ENCODE measurements at places on chromosomes 12 and 14. TPM values are rescaled to one million over a fixed set of nuclear protein-coding genes. Genes with fewer than 3 reads are reported as not detected.
A peak's percentile ranks its signal among the peaks of the same experiment; 100 is the strongest.

DNA sequence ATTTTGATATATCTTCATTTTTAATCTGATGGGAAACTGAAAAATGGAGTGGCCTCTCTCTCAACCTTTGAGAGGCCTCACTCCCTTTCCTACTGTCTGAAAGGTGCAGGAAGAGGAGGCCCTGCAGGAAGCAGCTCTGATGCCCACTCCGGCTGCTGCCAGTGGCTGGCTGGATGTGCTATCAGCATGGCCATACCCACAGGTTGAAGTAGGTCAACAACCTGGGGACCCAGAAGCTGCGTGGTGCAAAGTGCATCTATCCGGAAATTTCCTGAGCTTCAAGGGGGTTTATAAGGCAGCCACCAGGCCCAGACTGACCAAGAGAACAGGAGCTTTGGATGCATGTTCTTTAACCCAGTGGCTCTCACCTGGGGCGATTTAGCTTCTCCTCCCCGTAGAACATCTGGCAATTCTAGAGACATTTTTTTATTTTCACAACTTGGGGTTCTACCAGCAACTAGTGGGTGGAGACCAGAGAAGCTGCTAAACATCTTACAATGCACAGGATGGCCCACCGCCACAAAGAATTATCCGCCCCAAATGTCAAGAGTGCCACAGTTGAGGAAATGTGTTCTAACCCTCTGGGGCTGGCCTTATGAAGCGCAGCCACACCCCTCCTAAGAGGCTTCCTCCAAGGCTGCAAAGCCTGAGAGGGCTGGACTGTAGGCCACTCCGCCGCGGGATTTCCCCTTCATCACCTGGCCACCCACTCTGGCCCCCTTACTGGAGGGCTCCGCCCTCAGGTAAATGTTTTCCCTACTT, 8.2 kb upstream of the BATF start:
- peak; percentile 26 for DNase-seq

The SLC25A21 gene
- total RNA-seq, result not detected

- no peak for DNase-seq
Observed at GRCh38 chr12:119479121-119479561, 114.4 kb upstream of the TMEM233 start.

DNA sequence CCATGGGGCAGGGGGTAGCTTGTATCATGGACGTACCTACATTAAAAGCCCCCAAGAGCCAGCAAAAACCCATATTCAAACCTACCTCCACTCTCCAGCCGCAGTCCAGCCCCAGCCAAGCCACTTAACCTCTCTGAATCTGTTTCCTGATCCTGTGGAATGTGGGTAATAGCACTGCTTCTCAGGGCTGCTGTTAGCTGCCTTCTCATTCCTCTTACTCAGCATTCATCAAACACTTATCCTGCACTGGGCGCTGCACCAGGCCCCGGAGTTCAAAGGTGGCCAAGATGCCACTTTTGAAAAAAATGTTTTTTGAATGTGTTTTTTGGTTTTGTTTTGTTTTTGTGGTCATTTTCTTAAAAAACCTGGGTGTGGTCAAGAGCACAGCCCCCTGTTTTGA, 237.4 kb downstream of the CHST11 start:
- DNase-seq, result no peak

- no peak for DNase-seq
Observed at GRCh38 chr12:108811411-108812180, 45.8 kb downstream of the SSH1 start.

DNA sequence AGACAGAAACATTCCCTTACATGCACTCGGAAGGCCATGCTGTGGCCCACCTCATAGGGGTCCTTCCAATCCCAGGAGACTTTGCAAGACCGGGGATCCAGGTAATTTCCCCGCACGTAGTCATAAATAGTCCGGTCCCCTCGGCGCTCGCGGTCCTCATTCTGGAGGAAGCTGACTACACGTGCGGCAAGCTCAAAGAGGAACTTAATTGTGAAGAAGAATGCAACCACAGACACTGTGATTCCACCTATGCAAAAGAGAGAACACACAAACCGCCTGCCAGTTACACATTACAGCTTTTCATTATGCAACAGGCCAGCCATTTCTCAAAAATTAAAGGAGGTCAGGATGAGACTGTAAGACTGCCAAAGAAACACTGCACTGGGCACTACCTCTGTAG, 28.4 kb downstream of the AREL1 start:
- DNase-seq, result peak; percentile 28

The MGAT2 gene
- 32.7 TPM for total RNA-seq

GRCh38 chr14:56005191-56006053, 112.8 kb upstream of the PELI2 start:
- no peak for DNase-seq

The ADCY6 gene
- not detected for total RNA-seq

DNA sequence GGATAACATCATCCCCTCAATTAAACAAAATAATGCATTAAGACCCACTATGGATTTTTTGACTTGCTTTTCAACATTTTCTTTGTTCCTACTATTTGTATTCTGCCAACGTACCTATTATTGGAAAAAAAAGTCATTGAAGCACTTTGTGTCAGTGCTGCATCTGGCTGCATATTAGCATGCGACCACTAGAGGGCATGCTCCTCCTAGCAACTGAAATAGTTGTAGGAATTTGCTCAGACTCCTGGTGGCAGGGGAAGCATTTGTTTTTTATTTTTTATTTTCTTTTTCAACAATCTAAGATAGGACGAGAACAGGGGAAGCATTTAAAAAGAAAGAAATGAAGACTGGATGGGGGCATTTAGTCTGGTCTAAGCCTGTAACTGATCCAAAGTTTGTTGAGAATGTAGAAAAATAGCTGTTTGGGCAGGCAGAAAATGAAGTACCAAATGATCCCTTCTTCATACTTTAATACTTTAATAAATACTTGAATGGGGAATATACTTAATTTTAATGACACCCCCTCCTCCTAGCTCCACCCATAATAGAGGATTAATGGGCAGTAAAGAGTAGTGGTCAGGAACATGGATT, 14.5 kb upstream of the CLEC4A start:
- DNase-seq, result peak; percentile 90

Data from activated CD8-positive, alpha-beta T cell treated with anti-CD3 and anti-CD28 coated beads for 36 hours (primary cell).